Lower leg skin (tissue), 4 donors: ENCODE measurements at places on chromosomes 4 and X. TPM values are rescaled to one million over a fixed set of nuclear protein-coding genes. Genes with fewer than 3 reads are reported as not detected.

Gene NEXMIF
- 1.9 TPM for total RNA-seq

Gene COL4A5
- 105 TPM for total RNA-seq

Gene NUDT10
- total RNA-seq: 1.3 TPM

Gene PLXNB3
- total RNA-seq: 12.8 TPM

Gene SMIM10
- not detected for total RNA-seq

Gene ADAM29
- not detected for total RNA-seq

GRCh38 chr4:146202665-146203064, 11.7 kb upstream of the REELD1 start:
- DNase-seq: no peak

GRCh38 chr4:47065051-47065481, 33.7 kb downstream of the GABRB1 start:
- no peak for DNase-seq

DNA sequence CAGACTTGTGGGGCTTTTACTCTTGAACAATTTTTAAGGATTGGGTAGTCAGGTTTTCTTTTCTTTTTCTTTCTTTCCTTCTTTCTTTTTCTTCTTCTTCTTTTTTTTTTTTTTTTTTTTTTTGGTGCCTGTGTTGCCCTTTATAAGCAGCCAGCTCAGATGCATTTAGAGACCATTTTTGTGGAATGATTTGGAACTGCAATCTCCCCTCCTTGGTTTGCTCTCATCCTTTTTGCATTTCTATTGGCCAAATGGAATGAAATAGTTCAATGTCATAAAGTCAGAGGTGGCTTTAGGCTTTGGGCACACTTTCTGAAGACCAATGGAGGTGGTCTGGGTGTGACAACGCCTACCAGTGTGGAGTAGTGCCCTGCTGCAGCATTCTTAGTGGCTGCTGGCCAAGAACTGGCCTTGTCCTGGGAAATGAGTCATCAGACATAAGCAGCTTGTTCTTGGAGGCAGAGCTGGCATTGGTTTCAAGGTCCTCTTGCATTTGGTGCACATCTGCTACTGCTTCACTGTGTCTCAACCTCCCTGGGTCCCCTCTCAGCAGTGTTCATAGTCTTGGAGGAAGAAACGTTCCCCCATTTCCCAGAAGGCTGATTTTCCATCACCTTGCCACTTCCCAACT, 84.5 kb downstream of the CT47B1 start:
- peak; percentile 82 for DNase-seq

DNA sequence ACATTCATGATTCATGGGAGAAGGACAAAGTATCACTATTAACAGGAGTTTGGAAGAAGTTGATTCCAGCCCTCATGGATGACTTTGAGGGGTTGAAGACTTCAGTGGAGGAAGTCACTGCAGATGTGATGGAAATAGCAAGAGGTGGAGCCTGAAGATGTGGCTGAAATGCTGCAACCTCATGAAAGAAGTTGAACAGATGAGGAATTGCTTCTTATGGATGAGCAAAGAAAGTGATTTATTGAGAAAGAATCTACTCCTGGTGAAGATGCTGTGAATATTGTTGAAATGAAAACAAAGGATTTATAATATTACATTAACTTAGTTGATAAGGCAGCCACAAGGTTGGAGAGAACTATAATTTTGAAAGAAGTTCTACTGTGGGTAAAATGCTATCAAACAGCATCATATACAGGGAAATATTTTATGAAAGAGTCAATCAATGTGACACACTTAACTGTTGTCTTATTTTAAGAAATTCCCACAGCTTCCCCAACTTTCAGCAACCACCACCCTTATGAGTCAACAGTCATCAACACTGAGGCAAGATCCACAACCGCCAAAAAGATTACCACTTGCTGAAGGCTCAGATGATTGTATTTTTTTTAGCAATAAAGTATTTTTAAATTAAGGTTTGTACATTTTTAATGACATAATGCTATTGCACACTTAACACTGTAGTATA, 302.6 kb downstream of the CBLL2 start:
- no peak for DNase-seq

DNA sequence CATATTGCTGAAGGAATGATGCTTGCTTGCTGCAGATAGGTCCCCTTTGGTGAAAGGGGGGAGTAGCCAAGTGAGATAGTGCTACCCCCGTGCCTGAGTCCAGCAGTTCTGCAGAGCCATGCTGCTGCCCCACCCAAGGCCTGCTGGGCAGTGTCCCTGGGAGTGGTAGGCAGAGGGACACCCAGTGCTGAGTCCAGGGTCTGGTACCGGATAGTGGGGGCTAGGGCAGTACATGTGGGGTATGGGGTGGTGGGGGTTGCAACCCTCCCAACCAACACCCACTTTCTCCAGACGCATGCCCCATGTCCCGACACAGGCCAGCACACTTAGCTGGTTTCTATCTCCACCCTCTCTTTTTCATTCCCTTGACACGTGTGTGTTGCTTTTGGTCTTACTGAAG, 62.0 kb upstream of the TLR2 start:
- no peak for DNase-seq

- DNase-seq: no peak
Observed at GRCh38 chr4:77413766-77414165, 191.9 kb upstream of the CXCL13 start.

DNA sequence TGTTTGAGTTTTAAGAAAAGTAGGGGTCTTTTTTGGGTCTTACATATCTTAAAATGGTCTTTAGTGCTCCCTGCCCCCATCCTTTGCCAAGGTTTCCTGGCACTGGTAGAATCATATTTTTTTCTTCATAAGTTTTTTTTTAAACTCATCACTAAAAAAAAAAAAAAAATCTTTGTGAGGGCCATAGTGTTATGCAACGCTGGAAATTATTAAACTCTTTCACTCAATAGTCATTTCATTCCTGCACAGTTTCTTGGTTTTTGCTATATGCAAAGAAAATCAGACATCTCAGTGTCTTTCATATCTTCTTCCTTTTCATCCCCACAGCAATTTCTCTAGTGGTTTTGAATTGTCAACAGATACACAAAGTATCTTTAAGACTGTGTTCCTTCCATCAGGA, 95.6 kb downstream of the TMA16 start:
- no peak for DNase-seq

GRCh38 chr4:14524276-14524675, 478.0 kb upstream of the CPEB2 start:
- DNase-seq: no peak
